Amniotic stem cell (primary cell): ENCODE measurements at places on chromosomes 12 and 14.

DNA sequence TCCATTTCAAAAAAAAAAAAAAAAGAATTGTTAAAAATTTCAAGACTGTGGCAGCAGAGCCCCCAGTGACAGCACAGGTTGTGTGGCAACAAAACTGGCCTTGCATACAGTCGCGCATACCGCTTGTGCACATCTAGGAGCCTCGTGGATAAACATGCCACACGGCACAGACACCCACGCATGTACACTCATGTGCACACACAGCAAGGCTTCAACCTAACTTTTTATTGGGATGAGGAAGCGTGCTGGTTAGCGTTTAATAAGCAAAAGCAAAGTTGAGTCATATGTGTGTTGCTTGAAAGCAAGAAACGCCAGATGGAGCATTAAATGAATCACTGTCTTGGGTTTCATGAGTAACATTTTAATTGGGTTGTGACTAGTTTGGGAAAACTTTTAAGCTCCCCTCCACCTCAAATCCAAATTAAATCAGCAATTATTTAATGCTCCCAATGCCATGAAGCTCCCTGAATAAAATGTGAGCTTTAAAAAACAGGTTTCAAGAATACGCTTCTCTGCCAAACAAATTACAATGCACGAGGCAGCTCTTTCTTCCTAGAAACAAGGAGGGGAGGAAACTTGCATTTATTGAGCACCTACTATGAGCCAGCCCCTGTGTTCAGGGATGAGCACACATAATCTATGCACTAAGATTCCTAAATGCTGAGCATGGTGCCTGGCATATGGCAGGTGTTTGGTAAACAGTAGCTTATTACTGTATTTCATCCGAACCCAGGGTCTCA lies 35.7 kb upstream of the EML1 start:
- DNase-seq = peak; percentile 91

DNA sequence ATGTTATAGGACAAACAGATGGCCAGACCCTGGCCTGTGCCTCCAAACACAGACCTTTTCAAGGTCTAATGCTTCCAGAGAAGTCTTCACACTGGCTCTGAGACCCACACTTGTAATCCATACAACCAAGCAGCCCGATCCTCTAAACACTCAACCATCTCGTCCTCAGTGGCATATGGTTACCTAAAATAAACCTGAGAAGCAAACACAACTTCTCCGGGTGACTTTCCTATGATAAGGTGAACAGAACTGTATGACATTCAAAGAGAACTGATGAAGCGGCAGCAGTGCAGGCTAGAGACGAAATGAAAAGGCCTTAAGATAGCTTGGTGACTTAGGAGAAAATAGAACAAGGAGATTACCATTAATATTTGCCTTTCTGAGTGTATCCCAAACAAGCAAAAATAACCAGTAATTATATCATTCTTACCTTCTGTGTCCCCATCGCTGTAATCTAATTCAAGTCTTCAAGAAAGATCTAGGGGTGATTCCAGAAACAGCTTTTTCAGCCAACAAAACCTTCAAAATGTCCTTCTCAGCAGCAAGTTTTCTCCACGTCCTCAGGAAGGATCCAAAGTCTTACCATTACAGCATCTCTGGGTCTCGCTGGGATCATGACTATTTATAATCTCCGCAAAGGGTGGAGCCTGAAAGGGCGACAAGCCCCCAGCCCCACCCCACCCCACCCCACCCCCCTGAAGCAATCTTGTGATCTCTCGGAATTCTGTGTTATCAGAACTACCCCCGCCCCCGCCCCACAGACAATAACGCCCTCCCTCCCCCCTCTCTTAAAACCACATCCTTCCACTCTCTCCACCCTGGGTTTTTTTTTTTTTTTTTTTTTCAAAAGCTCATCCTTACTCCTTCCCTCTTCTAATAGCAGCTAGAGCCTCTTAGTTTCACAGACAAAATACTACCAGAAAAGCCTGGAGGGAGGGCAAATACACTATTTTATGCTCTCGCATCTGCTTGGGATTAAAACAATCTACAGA lies at the start of gene SLC2A3:
SLC2A3 (minus strand) TSS at position 598 of the 992 bp plus-strand sequence; CDS start at position 445, 153 bp downstream.
- peak; percentile 81 for DNase-seq

DNA sequence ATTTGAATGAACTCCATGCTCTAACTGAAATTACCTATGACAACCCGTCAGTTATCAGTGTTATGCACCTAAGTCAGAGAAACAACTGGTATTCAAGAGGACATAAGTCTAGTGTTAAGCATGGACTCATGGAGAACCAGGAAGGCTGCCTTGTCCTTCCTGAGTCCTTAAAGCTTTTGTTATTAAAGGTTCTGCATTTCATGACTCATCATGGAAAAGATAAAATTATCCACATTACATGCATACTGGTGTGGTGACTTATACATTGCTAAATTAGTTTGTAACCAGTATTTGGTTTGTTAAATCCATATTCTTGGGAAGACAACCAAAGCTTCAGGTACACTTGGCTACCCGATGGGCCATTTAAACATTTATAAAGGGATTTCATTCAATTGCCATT lies 6.5 kb upstream of the OR4E1 start:
- DNase-seq = no peak

GRCh38 chr12:128801879-128802391 lies 21.8 kb downstream of the SLC15A4 start:
- DNase-seq = peak; percentile 8

DNA sequence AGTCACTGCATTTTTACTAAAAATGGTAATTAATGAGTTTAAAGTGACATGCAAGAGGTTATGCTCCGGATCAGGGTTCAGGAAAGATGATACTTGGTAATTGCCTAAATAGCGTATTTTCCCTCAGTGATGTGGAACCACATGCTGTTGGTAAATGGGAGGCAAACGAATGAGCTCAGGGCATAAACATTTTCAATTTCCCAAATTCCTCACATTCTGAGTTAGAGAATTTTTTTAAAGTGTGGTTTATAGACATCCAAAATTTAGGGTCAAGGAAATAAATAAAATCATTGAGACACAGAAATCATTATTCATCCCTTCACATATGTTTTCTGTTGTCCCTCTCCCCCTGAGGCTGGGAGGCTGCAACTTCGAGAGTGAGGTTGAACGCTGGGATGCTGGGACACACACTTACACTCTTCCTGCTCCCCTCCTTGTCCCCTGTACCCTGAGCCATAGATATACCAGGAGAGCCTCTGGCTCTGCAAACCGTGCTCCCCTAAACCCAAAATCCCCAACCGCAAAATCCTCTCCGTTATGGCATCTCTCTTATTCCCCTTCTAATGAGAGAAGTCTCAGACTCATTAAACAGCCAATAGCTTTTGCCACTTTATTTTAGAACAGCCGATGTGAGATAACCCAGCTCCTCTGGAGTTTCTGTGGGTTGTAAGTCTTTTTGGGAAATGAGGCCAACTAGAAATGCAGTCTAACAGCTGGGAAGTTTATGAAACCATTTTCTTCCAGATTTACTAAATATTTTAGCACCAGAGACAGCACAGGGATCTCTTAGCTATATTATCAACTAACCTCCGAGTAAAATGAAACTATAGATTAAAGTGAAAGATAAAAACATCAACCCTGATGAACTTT lies 21.4 kb upstream of the ADGRD1 start:
- no peak for DNase-seq

GRCh38 chr12:125329239-125330102 lies 264.2 kb downstream of the AACS start:
- DNase-seq = no peak

GRCh38 chr12:71276541-71276940 lies 118.7 kb upstream of the TSPAN8 start:
- DNase-seq = no peak

GRCh38 chr12:121709478-121709961 lies 3.0 kb upstream of the TMEM120B start:
- no peak for DNase-seq

DNA sequence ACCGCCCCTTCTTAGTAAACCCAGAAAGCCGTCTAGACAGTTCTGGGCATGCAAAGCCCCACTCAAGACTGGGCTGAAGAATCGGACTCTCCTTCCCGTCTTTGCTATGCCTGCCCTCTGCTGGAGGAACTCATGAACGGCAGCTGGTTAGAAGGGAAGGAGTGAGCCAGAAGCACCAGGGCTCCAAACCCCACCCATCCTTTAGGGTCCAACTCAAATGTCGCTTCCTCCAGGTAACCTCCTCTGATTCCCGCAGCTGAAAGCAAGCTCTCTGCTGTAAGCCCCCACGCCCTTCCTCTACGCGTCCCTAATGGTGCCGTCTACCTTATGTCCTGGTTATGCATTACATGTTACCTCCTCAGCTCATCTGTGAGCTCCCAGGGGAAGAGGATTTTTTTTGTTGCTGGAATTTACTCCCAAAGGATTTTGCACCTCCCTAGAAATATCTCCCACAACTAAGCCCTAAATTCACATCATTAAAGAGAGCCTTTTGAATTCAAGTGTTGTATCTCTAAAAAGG lies 59.0 kb upstream of the SCN8A start:
- peak; percentile 56 for DNase-seq

DNA sequence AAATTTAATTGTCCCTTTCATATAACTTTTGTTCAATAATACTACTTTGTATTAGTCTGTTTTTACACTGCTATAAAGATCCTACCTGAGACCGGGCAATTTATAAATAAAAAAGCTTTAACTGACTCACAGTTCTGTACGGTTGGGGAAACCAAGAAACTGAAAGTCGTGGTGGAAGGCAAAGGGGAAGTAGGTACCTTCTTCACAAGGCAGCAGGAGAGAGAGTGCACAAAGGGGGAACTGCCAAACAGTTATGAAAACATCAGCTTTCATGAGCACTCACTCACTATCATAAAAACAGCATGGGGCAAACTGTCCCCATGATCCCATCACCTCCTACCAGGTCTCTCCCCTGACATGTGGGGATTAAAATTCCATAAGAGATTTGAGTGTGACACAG lies 1069.0 kb downstream of the FSCB start:
- no peak for DNase-seq

GRCh38 chr12:97308576-97309198 lies 153.9 kb upstream of the RMST start:
- DNase-seq = peak; percentile 11
